ENCODE measurements at places on chromosomes 11 and 22.

- no peak for DNase-seq
These were observed 1.2 kb downstream of the PHLDB1 start for GRCh38 chr11:118608360-118609227.

- DNase-seq, result no peak
These were observed 15.8 kb downstream of the CYB5R2 start for GRCh38 chr11:7657306-7658025.

DNA sequence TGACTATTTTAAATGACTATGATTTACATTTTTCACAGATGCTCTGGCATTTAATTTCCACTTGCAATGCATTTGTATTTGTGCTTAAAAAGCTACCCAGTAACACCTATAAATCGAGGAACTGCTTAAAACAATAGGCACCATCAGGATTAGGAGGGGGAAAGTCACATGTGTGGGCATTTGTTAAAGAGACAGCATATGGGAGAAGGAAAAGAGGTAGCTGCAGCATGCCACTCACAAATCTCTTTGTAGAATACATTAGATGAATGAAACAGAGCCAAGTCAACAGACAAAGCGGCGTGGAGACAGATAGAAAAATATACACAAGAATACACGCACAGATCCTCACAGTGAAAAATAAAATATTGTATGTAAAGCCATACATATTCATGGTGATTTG is 228.0 kb downstream of the CADM1 start:
- DNase-seq, result no peak

GRCh38 chr22:46731246-46732040 is 6.6 kb downstream of the CERK start:
- DNase-seq, result peak; percentile 88

DNA sequence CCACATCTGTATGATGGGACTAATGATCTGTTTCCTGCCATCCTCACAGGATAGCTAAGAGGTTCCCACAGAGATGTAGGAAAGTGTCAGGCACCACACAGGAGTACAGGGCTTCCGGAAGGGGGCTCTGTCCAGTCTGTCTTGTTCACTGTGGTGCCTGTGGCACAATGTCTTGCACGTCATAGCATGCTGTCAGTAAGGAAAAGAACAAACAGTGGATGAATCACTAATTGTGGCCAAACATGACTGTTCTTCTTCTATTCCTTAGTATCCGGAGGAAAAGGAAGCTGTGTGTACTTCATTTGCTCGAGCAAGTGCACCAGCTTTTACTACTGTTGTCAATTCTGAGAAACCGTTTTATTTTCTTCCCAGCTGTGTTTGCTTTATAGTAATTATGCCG is 73.4 kb upstream of the YWHAH start:
- DNase-seq, result peak; percentile 30

- no peak for DNase-seq
These were observed 10.3 kb downstream of the ZBED4 start for GRCh38 chr22:49863931-49864330.

DNA sequence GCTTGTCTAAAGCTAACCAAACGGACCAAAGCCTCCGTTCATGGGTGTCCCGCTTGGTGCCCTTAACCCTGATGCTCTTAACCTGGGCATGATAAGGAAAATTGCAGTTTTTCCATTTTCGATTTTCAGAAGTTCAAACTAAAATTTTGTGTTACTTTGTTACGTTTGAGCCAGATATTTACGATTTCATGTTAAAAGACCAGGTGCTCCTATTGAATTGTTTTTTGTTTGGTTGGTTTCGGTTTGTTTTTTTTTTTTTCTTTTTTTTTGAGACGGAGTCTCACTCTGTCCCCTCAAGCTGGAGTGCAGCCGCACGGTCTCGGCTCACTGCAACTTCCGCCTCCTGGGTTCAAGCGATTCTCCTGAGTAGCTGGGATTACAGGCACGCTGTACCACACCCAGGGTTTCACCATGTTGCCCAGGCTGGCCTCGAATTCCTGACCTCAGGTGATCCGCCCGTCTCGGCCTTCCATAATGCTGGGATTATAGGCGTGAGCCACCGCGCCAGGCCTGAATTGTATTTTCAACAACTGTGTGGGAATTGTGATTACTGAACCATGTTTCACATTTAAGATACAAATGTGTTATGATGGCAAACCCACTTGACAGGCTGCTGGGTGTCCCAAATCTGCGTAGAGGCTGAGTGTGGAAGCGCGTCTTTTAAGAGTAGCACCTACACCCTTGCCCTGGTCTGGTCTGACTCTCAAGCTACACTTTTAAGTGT is 864 bp upstream of the USP28 start:
- no peak for DNase-seq

DNA sequence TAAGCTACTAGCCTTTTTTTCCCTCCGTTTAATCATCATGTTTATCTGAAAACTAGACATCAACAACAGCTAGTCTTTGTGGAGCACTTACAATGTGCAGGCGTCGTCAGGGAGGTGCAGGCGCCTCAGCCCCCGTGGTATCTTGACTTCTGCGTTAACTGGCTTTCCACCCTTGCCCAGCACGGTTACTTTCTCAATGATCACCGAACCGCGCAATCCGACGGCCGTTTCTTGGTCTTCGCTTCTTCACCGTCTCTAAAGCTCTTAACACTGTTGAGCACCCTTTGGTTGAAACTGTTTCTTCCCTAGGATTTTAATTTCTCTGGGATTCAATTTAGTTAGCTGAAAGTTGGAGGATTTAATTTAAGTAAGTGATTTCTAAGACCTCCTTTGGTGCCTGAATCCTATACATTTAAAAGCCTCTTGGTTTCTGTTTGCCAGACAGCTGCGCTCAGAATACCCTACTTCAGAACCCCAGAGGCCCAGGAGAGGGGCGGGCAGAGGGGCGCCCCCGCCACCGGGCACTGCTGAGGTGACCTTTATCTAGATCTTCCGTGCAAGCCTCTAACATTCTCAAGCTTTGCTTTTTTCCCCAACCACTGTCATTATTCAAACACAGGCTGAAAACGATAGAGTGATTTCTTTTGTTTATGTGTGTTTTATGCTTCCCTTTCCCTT is 18.0 kb upstream of the TMEM218 start:
- DNase-seq, result no peak

DNA sequence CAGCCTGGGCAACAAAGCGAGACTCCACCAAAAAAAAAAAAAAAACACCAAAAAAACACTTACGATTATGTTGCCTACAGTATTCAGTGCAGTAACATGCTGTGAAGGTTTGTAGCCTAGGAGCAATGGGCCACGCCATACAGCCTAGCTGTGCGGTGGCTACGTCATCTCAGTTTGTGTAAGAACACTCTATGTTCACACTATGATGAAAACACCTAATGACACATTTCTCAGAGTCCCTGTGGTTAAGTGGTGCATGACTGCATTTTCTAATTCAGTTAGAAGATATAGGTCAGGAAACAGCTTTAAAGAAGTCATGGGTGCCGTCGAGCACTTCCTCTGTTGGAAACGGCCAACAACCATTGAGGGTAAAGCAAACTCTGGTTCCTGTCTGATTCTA is 75.7 kb upstream of the ANO1 start:
- no peak for DNase-seq

- no peak for DNase-seq
These were observed 67.1 kb upstream of the WNT7B start for GRCh38 chr22:46043816-46044620.

- DNase-seq, result no peak
These were observed 198.4 kb upstream of the SESN3 start for GRCh38 chr11:95429376-95429907.

DNA sequence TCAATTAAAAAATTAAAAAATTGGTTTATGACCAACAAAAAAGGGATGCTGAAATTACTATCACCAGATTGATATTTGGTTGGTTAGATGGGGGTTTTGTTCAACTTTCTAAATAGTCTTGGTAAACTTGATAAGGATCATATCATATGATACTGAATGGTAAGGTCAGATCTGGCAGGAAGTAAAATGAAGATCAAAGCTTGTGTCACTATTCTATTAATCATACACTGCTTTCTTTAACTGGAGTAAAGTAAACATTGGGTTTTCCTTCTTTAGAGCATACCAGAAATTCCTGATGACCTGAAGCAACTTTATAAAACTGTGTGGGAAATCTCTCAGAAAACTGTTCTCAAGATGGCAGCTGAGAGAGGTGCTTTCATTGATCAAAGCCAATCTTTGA is 40.2 kb downstream of the RRM1 start:
- DNase-seq, result no peak

GRCh38 chr11:12674936-12675696 is 895 bp downstream of the TEAD1 start:
- no peak for DNase-seq

DNA sequence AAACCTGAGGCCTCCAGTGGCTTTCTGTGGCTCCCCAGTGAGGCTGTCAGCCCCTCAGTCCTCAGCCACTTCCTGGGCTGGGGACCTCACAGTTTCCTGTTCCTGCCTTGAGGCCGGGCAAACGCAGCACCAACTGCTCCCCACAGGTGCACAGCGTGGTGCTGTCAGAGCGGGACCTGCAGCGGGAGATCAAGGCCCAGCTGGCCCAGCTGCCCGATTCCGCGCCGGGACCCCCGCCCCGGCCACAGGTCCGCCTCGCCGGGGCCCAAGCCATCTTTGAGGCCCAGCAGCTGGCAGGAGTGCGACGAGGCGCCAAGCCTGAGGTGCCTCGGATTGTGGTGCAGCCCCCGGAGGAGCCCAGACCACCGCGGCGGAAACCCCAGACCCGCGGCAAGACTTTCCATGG is 5.4 kb downstream of the TBC1D10C start:
- DNase-seq, result no peak

DNA sequence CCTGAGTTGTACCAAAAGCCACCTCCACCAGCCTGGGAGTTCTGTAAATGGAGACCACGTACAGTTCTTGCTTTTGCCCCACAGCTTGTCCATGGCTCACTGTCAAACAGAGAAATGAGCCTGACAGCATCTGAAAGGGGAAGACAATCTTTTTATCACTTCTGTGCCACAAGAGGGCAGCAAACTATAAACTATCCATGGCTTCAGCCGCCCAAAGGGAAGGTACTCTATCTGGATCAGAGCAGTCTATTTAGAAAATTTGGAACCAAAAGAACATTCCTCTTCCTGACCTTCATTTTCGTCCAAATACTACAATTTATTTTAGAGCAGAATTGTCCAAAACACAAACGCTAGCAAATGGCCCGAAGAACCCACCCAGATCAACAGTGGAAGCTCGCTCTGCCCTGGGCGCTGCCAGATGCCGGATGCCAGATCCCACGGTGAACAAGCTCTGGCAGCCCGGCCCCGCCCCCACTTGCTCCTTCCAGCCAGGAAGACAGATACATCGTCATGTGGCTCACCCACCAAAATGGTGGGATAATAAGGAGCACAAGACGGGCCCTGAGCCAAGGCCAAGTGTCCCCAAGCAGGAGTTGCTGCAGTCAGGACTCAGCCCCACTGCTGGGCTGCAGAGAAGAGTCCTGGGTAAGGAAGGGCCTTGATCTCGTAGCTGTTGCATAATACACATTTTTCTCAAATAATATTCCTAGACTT is 23.9 kb upstream of the SCGB1A1 start:
- peak; percentile 63 for DNase-seq

GRCh38 chr11:8066911-8067455 is 14.0 kb upstream of the TUB start:
- DNase-seq, result no peak

- peak; percentile 16 for DNase-seq
These were observed 24.9 kb upstream of the CHKA start for GRCh38 chr11:68146010-68146540.

DNA sequence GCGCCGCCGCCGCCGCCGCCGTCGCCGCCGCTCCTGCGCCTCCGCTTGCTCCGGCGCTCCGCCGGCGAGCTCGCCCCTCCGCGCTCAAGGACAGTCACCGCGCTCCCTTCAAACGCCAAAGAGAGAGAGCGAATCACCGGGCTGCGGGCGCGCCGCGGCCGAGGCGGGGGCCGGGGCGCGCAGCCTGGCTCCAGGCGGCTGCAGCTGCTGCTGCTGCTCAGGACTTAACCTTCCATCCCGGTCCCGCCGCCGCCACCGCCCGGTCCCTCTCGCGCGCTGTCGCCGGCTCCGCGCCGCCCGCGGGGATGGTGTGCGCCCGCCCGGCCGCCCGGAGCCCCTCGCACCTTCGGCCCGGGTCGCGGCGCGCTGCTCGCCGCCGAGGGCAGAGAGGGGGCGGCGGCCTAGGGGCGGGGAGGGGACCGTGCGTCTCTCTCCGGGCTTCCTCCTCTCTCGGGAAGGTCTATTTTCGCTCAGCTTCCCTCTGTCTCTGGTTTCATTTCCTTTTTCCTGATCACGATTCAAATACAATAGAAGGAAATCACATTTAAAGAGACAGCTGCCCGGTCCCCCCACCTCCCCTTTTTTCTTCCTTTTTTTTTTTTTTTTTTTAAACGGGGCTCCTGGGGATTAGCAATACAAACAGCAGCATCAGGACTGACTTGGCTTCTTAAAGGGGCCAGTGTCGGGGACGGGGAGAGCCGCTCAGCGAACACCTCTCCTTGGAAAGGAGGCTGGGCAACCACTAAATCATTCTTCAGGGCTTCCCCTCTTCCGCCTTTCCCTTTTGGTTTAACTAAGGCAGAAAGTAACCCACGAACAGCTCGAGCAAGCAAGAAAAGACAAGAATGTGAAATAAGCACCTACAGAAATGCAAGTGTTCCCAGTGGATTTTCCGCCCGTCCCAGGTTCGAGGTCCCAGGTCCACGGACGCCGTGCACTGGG is 22.1 kb downstream of the LMO2 start:
- peak; percentile 33 for DNase-seq

- DNase-seq, result no peak
These were observed 123.9 kb upstream of the NARS2 start for GRCh38 chr11:78698612-78699011.

DNA sequence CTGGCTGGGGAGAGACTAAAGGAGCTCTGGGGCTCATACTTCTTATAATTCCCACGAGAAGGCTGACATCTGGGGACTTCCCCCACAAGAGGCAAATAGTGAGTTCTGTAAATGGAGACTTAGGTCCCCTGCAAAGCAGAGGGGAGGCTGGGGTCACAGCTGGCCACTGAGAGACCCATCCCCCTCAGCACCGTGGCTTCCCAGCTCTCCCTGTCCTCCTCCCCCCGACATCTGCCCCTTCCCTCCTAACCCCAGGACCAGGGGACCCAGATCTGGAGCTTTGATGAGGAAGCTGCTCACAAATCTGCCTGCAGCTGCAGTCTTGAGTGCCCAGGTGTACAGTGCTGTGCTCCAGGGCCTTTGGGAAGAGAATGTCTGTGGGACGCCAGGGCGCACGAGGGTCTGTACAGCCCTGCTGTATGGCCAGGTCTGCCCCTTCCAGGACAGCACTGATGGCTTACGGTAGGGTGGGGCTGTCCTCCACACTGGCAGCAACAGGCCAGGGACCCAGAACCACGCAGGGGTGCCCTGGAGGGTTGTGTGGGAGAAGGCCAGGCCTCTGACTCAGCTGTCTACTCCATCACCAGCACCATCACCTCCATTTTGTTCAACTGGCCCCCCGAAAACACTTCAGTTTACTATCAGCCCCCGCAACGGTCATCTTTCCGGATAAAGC is 1.1 kb downstream of the RGL4 start:
- no peak for DNase-seq

Measured in COR-L47 (cell line).